OCI-LY7 (cell line): ENCODE measurements at places on chromosomes 4 and X.

DNA sequence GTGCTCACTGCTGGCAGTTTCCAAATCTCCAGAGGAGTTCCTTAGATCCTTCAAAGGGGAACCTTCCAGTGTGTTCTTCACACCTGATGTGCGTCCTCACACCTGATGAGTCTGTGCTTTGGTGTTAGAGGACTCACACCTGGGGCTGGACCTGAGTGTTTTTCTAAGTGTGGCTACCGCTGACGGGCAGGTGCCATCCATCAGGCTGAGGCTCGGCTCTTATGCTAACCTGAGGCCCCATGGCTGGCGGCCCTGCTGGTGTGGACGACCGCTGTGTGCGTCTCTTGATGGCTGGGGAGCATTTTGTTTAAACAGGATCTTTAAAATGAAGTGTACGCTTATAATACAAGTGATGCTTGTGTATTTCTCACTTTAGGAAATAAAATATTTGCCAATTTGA lies 28.4 kb downstream of the PCGF3 start:
- DNase-seq = no peak

- DNase-seq = no peak
Observed at GRCh38 chrX:118499295-118499694, 3.7 kb downstream of the DOCK11 start.

GRCh38 chrX:11765449-11765848 lies 7.4 kb downstream of the MSL3 start:
- no peak for DNase-seq

DNA sequence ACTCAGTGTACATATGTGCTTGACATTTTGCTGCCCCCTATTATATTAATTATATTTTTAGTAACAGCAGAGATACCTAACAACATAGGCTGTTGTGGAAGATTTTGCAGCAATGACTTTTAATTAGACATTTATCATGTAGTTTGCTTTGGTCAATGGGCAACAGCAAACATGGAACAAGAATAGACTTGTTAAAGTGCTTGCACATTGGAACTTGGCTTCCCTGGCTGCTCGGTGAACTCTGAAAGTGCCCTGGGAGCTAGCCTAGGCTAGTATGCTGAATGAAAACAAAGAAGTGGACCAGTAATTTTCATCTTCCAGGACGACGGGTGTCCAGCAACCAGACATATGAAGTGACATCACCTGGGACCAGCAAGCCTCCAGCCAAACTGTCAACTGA lies 1157.1 kb downstream of the ARAP2 start:
- DNase-seq = no peak

- no peak for DNase-seq
Observed at GRCh38 chr4:53635697-53636483, 44.6 kb upstream of the LNX1 start.
